ENCODE measurements at places on chromosomes 7 and 10.

- no peak for DNase-seq
Measured at GRCh38 chr7:31175672-31176071, 123.6 kb downstream of the ADCYAP1R1 start.

DNA sequence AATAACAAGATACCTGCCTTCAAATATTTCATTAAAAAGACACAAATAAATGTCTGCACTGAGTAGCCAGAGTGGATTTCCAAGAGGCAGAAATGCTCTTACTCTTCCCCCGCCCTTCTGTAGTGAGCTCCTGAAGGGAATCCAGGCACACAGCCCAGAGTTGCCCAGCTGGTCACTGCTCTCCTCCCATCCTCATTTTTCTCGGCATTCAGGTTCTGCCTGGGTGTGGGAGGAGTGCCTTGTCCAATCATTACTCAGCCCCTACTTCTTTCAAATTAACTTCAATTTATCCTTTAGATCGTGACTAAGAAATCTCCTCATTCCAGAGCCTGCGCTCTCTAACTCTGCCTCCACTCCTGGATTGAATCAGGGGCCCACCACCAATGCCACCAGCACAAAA lies 12.2 kb downstream of the CCDC6 start:
- DNase-seq = no peak

GRCh38 chr10:119677904-119678755 lies 26.9 kb downstream of the BAG3 start:
- no peak for DNase-seq

DNA sequence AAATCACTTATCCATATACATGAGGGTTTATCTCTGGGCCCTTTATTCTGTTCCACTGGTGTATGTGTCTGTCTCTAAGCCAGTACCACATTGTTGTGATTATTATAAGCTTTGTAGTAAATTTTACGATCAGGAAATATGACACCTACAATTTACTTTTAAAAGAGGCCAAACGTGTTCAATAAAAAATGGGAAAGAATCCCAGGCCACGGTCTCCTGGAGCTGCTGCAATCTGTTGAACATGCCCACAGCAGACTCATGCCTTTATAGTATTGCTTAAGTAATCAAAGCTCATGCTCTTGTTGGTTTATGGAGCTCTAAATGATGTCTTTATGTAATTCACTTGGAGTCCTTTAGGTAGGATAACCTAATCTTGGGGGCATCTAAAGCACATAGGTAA lies 273.0 kb downstream of the ZMYND11 start:
- no peak for DNase-seq

- no peak for DNase-seq
Measured at GRCh38 chr10:118725886-118726500, 28.8 kb downstream of the CACUL1 start.

GRCh38 chr10:79287973-79288723 lies 59.1 kb upstream of the PPIF start:
- DNase-seq = no peak

- DNase-seq = no peak
Measured at GRCh38 chr7:25132430-25132829, 7.4 kb upstream of the CYCS start.

DNA sequence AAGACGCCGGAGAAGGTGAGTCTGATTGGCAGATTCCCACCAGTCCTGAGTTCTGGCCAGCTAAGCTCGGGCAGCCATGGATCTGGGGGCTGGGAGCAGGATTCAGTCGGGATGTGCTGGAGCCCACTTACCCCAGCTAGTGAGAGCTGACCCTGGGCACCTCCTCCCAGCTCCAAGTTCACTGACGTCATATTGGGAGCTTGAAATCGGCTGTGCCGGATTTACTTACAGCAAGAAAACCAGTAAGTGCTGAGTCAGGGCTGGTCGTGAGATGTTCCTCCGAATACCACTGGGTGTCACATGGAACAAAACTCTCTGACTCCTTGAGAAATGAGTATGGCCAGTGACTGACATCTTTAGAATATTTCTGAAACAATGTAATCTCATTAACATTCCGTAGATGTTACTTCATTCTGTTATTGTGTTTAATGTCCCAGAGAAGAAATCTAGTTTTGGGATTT lies 621.2 kb downstream of the SDK1 start:
- no peak for DNase-seq

DNA sequence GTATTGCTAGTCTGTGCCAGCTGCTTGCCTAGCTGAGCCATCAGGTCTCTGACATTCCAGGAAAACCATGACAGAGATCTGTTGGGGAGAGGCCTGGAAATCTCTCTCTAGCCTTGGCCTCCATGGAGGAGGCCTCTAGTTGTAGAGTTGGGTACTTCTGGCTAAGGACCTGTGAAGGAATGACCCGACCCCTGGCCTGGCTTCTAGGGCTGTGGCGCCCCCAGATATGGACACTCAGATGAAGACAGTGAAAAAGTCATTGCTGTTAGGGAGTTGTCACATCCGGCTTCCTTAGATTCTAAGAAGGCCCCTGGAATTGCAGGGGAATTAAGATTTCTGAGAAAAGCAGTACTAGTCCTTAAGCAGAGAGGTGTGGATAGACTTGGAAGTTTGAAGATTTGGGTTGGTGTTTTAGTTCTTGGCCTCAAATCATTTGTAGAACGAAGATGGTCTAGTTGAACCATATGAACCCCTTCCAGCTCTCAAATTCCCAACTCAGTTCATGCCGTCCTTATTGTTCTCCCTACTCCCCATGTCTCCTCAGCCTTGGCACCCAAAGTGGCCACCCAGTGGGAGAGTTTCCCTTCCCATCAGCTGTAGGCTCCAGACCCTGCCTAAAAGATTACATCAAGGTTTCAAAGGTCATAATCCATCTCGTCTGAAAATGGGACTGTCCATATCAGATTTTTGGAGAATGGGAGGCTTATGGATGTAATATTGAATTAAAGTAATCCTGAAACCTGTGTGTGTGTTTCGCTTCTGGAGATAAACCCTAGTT lies 7.0 kb downstream of the HHEX start:
- DNase-seq = no peak

GRCh38 chr10:69130251-69130650 lies 6.3 kb downstream of the VPS26A start:
- no peak for DNase-seq

- no peak for DNase-seq
Measured at GRCh38 chr10:72276421-72277339, 3.0 kb downstream of the DDIT4 start.

DNA sequence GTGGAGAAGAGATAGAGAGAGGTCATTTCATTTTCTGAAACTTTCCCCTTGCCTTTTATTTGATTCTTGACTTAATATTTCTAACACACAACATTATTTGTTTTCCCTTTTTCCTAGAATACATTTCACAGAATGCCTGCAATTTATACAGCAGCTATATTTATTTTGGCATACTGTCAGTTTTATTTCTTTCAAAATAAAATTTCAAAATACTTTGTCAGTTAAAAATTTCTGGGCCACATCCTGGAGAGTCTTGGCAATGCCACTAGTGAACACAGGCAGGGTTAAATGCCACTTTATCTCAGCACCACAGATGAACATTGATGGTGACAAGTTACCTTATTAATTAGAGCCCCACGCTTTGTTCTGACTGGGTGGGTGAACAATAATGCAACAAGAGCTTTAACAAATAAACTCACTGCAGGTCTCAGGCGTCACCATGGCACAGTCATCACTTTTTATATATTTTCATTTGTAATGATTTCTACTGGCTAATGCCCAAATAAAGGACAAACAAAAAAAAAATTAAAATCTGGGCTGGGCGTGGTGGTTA lies 494.0 kb downstream of the KIF20B start:
- no peak for DNase-seq

DNA sequence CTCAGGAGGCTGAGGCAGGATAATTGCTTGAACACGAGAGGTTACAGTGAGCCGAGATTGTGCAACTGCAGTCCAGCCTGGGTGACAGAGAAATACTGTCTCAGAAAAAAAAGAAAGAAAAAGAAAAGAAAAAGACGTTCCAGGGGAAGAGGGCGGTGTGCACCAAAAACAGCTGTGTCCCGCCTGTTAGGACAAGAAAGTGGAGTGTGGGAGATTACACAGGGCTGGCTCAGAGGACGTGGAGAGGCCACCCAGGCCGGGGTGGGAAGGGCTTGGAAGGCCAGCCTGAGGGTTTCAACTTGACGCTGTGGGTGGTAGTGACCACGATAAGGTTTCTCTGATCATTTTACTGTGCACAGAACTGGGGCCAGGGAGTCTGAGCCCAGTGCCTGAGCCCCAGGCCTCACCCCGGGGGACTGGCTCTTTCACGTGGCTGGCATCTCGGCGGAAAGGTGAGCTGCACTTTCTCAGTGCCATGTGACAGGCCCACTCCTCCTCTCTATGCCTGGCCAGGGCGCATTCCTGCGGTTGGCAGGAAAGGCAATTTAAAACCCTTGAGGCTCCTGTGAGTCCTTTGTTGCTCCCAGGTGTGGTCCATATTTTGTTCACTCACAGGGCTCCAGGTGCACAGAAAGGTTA lies 13.9 kb downstream of the RHBDD2 start:
- no peak for DNase-seq

DNA sequence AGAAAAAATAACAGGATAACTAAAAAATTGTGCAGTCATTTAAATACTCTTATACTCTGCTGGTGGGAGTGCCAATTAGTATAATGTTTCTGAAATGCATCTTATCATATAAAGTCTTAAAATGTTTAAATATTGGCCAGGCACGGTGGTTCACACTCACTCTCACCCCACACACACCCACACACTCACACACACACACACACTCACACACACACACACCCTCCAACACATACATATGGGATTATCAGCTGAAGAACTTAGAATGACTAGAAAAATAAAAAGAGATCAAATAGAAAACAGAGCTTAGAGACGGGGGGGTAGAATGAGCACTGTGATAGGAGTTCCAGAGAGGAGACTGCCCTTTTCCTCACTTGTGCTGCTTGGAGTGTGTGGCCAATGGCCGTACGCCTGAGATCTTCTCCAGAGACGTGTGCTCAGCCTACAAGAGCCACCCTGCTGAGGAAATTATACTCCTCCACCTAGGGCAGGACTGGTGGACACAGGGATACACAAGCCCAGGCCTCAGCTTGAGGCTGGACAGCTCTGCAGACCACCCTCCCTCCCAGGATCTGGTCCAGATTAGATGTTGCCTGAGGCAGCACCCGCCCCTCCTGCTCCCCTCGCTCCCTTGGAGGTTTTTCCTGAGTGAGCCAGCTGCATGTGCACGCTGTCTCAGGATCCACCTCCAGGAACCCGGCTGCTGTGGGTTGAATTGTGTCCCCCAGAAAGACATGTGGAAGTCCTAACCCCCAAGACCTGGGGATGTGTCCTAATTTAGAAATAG lies 26.5 kb upstream of the PRKAG2 start:
- no peak for DNase-seq

GRCh38 chr10:75228834-75229233 lies 6.9 kb downstream of the COMTD1 start:
- DNase-seq = no peak

DNA sequence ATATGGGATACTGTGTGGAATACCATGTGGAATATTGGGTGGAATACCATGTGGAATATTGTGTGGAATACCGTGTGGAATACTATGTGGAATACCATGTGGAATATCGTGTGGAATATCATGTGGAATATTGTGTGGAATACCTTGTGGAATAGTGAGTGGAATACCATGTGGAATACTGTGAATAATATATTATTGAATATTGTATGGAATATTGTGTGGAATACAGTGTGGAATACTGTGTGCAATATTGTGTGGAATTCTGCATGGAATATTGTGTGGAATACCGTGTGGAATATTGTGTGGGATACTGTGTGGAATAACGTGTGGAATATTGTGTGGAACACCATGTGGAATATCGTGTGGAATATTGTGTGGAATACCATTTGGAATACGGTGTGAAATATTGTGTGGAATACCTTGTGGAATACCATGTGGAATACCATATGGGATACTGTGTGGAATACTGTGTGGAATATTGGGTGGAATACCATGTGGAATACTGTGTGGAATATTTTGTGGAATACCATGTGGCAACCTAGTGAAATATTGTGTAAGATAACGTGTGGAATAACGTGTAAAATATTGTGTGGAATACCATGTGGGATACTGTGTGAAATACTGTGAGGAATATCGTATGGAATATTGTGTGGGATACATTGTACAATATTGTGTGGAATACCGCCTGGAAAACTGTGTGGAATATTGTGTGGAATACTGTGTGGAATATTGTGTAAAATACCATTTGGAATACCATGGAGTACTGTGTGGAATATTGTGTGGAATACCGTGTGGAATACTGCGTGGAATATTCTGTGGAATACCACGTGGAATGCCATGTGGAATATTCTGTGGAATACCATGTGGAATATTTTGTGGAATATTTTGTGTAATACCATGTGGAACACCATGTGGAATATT lies 133.9 kb upstream of the CHST15 start:
- no peak for DNase-seq

GRCh38 chr7:141074162-141074991 lies 513 bp downstream of the TMEM178B start:
- DNase-seq = no peak

- DNase-seq = no peak
Measured at GRCh38 chr10:1157615-1157933, 101.4 kb downstream of the WDR37 start.

DNA sequence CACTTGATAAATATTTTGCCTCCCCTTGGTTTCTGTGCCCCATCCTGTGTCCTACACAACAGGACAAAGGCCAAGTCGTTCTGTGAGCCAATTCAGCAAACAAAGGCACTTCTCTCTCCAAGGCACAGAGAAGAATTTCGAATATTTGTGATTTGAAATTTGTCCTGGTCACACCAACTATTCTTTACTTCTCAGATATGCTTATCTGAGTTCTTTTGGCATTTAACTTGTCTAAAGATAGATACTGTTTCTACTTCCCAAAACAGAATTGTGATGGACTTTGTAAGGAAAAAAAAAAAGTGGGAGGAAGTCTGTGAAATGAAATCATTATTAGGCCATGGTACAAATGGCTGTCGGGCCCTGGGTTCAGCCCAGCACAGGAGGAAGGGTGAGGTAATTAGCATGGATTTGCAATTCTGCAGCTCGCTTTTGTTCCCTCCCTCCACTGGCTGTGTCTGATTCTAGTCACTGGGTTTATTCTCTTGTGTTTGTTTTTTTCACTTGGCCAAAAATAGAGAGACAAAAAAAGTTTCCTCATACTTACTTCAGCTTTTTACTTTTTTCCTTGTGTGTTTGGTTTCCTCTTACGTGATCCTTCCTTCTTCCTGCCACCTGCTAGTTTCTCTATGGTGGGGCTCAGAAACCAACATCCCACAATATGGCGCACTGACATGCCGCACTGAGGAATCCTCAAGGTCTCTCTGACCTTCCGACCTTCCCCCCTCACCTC lies 108.2 kb upstream of the MKLN1 start:
- DNase-seq = no peak

GRCh38 chr7:123662755-123663154 lies 7.1 kb downstream of the LMOD2 start:
- no peak for DNase-seq

Data from stimulated activated CD4-positive, alpha-beta T cell treated with anti-CD3 and anti-CD28 coated beads, Interleukin-15, amount 100 ng/mL, for 1 hour (primary cell).